Ureter (tissue), 1 donor: ENCODE measurements at places on chromosomes 7 and 10. TPM values are rescaled to one million over a fixed set of nuclear protein-coding genes. Genes with fewer than 3 reads are reported as not detected.
A peak's percentile ranks its signal among the peaks of the same experiment; 100 is the strongest.

- no peak for DNase-seq
These were observed 42.4 kb downstream of the C10orf120 start for GRCh38 chr10:122657255-122657654.

DNA sequence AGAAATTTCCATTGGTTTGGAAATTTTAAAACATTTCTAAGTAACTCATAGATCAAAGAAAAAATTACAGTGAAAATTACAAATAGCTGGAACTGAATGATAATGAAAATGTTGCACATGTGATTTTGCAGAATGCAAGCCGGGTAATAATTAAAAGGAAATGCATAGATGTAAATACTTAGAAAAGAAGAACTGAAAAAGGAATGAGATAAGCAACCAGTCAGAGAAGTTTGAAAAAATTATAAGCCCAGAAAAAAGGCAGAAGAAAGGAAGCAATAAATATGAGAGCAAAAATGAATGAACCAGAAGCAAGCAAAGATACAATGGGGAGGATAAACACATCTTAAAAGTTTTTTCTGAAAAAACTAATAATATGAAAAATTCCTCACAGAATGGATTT lies 3.2 kb upstream of the TMEM273 start:
- no peak for DNase-seq

DNA sequence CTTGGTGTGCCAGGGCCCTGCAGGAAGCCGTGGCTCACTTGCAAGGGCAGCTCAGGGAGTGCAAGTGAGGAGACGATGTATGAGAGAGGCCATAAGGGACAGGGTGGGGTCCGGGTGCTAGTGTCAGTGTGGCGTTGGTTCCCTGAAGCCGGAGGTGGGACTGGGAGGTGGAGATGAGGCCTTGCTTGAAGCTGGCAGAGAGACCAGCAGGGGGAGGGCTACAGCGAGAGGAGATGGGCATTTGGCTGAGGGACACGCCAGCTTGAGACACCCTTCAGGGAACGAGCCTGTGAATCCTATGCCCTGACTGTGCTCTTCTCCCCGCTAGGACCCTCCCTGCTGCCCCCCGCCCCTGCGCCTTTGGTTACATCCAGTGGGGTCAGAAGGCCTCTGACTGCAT lies 529.1 kb downstream of the TCERG1L start:
- DNase-seq, result no peak

Gene AZGP1
- 6.2 TPM for total RNA-seq

DNA sequence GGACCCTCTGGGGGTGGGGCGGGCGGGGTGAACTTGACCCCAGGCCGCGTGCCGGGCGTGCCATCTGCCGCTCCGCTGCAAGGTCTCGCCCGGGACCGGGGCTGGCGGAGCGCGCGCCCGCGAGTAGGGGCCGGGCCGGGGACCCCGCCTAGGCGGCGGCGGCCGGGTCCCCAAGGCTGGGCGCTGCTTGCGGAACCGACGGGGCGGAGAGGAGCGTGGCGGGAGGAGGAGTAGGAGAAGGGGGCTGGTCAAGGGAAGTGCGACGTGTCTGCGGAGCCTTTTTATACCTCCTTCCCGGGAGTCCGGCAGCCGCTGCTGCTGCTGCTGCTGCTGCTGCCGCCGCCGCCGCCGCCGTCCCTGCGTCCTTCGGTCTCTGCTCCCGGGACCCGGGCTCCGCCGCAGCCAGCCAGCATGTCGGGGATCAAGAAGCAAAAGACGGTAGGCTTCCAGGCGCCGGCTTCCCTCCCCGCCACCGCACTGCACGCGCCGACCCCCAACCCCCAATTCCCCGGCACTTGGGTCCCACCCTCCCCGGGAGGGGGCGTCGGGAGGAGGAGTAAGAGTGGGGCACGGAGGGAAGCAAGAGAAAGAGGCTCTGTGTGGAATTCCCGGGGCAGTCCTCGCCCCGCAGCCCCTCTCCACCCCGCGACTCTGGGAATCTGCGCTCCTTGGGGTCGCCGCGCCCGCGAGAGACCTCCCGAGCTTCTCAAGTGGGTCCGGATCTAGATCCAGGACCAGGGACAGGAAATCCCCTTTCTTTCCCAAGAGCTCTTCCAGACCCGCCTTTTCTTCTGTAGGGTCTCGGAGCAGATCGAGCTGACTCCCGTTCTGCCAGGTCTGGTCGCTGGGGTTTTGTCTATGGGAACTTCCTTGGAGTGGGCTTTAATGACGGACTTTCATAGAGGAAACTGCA lies at the start of gene PAPSS2:
Gene PAPSS2, plus strand, starts transcription at position 308 of the 913 bp plus-strand sequence. Its CDS starts 104 bp downstream, at position 412.
- DNase-seq, result peak; percentile 59

DNA sequence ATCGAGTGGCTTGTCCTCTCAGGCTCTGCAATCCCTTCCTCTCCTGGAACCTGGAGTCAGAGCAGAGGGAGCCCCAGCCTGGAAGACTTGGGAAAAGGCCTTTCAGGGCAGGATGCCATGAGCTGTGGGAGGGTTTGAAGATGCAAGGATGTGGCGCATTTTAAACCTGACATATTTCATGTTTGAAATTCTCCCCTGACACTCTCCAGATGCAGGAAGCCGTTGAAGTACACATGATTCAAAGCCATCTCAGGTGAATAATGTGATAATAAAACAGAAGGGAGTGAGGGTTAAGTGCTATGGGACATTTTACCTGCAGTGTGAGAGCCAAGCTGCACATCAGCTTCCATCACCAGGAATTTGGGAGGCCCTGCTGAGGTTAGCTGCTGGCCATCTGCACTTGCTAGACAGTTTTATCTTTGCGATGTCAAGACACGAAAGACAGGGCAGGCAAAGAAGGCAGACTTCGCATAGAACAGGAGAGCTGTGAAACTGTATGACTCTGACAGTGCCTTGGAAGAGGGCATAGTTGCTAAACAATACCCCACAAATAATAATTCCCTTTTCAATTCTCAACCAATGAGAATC lies 159.1 kb upstream of the GDF10 start:
- DNase-seq, result no peak

Gene GTF2IRD1
- 30.0 TPM for total RNA-seq

- no peak for DNase-seq
These were observed 160.9 kb upstream of the SEMA3C start for GRCh38 chr7:81079746-81080145.

DNA sequence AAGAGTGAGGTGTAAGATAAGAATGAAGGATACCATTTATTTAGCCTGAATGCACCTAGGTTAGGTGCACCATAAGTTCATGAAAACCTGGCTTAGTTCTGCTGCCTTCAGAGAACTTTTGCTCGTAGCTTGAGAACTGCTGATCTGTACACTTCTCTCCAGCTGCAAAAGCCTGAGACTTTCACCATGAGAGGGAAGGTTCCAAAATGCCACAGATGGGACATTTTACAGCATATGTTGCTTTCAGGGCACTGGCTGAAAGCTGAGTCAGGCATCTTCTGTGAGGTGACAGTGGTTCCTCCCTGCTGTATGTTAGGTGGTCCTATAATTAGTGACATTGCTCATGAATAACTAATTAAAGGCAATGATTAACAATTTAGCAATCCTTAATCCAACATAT lies 298.3 kb downstream of the GALNT17 start:
- DNase-seq, result no peak

- no peak for DNase-seq
These were observed 57.1 kb upstream of the KMT2E start for GRCh38 chr7:104956753-104957450.

DNA sequence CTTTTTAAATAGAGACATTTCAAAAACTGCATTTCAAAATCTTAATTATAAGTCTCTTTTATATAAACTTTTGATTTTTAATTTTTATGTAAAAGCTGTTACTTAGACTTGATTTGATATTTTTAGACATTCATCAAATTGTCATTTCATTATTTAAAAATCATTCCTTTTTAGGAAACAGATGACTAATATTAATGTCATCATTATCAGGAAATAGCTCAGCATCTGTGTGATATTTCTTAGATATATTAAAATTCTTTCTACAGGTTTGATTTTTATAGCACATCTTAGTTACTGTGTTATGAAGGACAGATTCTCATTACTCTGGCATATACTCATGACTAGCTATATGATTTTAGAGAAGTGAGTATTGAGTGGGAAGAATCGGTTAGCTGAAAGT lies 17.2 kb downstream of the RUNDC3B start:
- DNase-seq, result no peak

Gene INHBA
- total RNA-seq, result 2.9 TPM

DNA sequence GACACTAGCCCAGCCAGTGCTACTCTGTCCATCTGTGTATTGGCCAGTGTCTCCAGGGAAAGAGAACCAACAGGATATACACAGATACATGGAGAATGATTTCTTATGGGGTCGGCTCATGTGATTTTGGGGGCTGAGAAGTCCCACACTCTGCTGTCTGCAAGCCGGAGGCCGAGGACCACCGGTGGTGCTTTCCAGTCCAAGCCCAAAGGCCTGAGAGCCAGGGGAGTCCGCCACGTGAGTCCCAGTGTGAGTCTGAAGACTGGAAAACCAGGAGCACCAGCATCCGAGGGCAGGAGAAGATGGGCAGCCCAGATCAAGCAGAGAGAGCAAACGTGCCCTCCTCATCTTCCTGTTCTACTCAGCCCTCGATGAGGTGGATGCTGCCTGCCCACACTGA lies 71.5 kb downstream of the C10orf143 start:
- DNase-seq, result no peak

DNA sequence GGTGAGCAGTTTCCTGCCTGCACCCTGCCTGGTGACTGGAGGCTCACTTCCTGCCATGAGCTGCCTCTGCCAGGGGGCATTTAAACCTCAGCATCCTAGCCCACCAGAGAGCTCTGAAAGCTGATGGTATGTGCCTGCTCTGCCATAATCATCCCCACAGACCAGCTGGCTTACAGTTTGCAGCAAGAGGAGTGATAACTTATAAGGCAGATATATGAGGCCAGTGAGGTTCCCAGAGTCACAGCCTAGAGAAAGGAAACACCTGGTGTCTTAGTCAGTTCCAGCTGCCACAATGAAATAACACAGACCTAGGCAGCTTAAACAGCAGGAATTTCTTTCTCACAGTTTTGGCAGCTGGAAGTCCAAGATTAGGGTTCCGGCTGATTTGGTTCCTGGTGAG lies 232.0 kb downstream of the PAXIP1 start:
- no peak for DNase-seq

- DNase-seq, result no peak
These were observed 96.8 kb upstream of the DGKB start for GRCh38 chr7:14999331-14999730.

DNA sequence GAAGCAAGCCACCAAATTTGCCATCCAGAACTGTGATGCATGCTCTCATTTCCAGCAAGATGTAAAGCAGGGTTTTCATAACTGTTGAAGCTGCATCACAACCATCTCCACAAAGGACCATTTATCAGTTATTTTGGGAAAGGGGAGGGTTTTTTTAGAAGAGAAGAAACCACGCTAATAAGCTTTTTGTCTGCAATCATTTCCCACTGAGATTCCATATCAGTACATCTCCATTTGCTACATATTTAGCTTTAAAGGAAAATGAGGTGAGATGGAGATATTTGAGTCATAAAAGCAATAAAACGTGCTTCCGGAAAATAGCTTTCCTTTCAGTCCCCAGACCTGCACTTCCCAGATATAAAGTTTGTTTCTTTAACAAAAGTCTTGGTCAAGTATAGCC lies 258.2 kb downstream of the FRMD4A start:
- DNase-seq, result no peak

DNA sequence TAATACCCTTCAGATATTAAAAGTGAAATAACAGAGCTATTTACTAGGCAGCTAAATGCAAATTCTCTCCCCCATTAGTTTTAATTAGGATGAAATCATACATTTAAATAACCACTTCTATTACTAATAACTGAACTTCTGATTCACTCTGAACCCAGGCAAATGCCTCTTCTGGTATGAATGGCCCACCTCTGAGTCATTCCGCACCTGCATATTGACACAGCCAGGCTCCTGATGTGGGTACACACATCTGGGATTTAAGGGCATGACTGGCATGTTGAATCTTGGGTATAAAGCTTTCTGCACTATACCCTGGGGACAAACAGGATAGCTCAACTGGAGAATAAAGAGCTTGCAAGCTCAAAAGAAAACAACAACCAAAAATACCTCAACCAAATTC lies 140.9 kb downstream of the AUTS2 start:
- DNase-seq, result no peak

Gene HDAC9
- total RNA-seq, result 20.0 TPM

- DNase-seq, result no peak
These were observed 140.2 kb downstream of the AUTS2 start for GRCh38 chr7:69738396-69738951.

Gene PRSS37
- not detected for total RNA-seq

Gene FAM237B
- total RNA-seq, result not detected

DNA sequence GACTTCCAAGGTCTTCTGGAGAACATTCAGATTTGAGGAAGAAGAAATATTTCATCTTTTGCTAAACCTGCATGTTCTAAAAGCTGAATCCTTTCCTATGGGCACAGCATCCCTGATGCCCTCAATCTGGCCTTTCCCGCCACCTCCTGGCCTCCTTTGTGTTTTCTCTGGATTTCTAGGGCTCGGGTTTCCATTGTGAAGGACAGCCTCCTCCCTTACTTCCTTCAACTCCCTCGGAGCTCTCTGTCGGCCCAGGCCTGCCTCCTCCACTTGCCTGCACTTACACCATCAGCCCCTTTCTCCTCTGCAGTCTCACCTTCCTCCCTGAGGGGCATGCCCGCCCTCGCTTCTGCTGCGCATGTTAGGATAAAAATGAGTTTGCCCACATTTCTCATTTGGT lies 75.4 kb downstream of the WIPF3 start:
- DNase-seq, result no peak

GRCh38 chr7:134908289-134908688 lies 78.0 kb upstream of the AGBL3 start:
- DNase-seq, result no peak

GRCh38 chr7:115059321-115059720 lies 137.4 kb downstream of the MDFIC start:
- no peak for DNase-seq

Gene SLC16A9
- 8.0 TPM for total RNA-seq

- no peak for DNase-seq
These were observed 24.0 kb downstream of the NPC1L1 start for GRCh38 chr7:44517175-44517574.

DNA sequence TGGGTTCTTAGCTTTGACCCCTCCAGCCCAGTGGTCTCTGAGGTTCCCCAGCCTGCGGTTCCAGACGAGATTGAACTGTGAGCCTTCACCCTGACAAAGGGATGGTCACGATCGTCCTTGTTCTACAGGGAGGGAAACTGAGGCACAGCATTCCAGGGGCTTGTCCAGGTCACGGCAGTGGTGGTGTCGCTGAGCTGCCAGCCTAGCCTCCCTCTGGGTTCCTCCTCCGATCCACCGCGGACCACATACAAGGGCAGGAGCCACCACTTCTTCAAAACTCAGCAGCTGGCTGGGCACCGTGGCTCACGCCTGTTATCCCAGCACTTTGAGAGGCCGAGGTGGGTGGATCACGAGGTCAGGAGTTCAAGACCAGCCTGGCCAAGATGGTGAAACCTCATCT lies 35.8 kb downstream of the ELFN1 start:
- peak; percentile 23 for DNase-seq
